ENCODE measurements at places on chromosomes 3 and 15.

- DNase-seq, result no peak
These were observed 36.8 kb downstream of the MTMR10 start for GRCh38 chr15:30954674-30955073.

DNA sequence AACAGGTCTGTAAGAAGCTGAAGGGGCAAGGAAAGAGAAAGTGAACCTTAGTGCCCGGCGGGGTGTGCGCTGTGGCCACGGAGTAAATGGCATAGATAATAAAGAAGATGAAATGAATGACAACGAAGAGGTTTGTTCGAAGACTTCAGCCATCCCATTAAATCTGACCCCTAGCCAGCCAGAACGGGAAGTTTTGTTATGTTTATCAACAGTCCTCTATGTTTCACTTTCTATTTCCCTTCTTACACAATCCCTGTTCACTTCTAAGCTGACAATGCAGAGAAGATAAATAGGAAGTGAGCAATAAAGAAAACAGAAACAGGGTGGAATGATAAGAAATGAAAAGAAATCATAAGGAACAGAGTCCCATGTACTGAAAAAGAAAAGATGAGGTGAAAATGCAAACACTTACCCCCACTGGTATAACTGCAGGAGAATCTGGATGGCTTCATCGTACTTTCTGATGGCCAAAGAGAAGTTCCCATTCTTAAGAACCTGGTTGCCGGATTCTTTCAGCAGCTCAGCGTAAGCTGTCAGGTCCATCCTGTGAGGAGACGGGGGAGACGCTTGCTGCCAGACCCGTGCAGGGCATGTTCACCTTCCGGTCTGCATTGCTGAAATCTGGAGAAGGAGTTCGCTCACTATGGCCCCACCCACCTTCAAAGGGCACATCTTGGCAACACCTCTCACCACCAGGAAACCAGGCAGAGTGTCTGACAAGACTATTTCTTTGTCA is 36.8 kb downstream of the TRANK1 start:
- DNase-seq, result peak; percentile 37

DNA sequence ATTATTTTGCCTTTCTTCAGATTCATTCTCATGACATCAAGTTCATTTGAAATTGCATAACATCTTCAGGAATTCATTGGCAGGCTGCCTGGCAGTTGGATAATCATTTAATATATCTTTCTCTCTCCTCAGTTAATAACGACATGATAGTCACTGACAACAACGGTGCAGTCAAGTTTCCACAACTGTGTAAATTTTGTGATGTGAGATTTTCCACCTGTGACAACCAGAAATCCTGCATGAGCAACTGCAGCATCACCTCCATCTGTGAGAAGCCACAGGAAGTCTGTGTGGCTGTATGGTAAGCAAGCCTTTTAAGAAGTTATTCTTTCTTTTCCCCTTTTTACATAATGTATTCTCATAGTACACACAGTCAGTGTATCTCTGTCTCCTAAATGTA is 38.2 kb downstream of the TGFBR2 start:
- no peak for DNase-seq

DNA sequence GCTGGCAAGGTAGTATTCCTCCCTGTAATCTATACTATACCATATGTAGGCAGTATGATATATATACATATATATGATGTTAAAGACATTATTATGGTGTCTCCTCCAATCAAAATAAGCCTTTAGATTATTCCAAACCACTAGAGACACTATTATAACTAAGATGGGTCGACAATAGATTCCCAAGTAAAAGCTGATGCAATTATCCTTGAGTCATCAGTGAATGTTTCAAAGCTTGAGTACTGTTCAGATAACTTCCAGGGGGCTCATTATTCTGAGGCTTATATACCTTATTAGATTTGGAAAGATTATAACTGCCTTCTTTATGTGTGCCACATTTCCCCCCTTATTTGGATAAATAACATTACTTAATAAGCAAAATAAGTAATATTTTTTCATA is 11.9 kb upstream of the C3orf38 start:
- DNase-seq, result no peak

DNA sequence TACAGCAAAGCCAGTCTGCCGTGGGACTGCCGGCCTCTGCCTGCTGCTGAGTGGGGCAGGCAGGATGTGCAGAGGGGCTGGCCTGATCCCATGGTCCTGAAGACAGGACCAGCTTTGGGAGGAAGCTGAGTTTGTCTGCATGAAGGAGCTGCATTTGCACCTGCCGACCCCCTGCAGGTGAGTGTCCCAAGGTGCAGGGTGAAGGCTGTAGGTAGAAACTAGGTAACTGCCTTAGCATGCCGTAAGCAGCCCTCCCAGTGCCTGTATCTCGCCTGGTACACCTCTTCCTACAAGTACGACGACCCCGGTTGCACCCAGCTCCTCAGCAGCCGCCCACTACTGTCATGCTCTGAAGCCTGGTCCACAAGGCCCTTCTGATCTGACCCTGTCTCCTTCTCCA is 34.9 kb downstream of the AMOTL2 start:
- no peak for DNase-seq

GRCh38 chr3:134655706-134656105 is 4.9 kb upstream of the KY start:
- DNase-seq, result no peak

DNA sequence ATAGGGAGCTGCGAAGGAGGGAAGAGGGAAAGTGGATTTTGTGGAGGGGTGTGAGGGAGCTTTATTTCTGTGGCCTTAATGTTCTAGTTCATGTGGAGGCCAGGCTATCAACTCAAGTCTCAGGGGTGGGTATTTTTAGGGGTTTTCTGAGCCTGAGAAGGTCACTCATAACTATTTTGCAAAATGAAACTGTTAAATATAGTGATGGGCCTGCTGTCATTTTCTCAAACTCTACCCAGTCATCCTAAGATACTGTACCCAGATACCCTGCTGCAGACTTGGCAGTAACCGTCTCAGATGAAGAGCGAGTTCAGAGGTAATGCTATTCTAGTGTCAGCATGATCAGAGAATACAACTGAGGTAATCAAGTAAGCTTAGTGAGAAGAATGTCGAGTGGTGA is 545.0 kb upstream of the TBL1XR1 start:
- no peak for DNase-seq

DNA sequence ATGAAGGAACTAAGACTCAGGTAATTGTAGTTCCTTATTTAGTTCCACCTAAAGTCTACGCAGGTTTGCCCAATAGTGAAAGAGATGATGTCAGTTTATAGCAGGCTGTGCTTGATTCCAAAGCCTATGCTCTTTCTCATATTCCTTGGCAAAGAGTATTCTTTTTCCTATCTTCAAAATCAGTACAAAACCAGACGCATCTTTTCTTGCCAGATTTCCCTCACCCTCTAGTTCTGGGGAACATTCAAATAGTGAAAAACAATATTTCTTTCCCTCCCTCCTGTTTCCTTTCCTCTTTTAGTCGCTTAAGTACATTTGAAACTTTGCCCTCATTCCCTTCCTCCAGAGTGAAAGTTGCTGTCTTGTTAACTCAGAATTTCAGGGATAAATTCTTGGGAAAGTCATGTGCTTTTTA is 134.6 kb upstream of the PDZRN3 start:
- no peak for DNase-seq

DNA sequence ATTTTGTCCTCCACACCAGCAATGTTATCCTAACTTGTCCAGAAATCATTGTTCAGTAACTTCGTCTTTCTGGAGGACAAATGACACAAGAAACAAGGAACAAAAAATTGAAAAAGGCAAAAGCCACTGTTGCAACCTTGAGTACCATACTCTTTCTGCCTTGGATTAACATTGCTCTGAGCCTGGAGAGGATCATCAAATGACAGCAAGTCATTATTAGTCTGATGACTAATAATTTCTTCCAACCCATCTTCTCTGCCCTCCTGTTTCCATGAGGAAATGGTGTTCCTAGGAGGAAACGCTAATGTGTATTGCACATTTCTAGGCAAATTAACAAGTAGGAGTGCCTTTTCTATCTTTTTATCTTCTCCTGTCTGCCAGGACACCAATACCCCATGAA is 153.9 kb downstream of the PCCB start:
- no peak for DNase-seq

DNA sequence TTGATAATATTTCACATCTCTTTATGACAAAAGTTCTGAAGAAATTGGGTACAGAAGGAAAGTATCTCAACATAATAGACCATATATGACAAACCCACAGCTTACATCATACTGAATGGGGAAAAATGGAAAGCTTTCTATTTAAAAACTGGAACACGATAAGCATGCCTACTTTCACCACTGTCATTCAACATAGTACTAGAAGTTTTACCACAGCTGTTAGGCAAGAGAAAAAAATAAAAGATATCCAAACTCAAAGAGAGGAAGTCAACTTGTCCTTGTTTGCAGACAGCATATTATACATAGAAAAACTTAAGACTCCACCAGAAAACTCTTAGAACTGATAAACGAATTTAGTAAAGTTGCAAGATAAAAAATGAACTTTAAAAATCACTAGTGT is 40.3 kb downstream of the COPS2 start:
- no peak for DNase-seq

DNA sequence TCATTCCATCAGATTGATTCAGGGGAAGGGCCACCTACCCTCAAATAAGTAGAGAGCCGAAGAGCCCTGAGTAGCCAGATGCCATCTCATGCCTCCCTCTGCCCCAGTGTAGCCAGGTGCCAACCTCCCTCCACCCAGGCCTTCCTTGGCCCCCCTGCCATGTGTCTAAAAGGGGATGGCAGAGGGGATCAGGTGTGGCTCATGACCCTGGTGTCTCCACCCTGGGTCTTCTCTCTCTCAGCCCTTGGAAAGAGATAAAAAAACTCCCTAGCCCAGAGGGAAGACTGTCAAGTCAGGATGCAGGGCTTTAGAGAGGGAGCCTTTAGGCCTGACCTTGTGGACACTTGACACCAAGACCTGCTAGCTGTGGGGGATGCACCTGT is 5.2 kb downstream of the GRM2 start:
- no peak for DNase-seq

GRCh38 chr3:55313666-55314065 is 173.4 kb downstream of the WNT5A start:
- DNase-seq, result no peak

GRCh38 chr3:194293546-194294198 is 57.5 kb downstream of the CPN2 start:
- DNase-seq, result no peak

GRCh38 chr15:33278816-33279612 is 31.8 kb upstream of the RYR3 start:
- no peak for DNase-seq

GRCh38 chr3:12058408-12058807 is 54.2 kb downstream of the SYN2 start:
- no peak for DNase-seq

GRCh38 chr3:168998792-168999191 is 664.7 kb downstream of the MECOM start:
- no peak for DNase-seq
